ENCODE measurements at places on chromosomes 6 and 20.

- DNase-seq: no peak
These were observed 386.2 kb downstream of the THBS2 start for GRCh38 chr6:168867247-168868102.

DNA sequence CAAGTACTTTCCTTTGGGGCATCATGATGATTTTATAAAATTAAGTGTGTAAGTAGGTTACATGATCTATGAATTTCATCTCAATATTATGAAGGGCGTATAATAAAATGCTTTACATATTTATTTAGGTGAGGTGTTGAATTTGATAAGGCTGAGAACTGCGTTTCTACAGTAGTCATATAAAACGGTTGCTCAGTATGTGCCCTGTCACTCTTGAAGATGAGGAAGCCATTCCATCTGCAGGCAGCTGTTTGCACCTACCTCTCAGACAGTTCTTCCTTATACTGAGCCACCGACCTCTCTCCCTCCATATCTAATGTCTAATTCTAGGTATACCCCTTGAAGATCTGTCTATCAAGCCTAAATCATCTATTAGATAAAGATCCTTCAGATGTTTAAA, 16.1 kb downstream of the NCOA7 start:
- no peak for DNase-seq

GRCh38 chr6:157106487-157106886, 216.8 kb downstream of the TMEM242 start:
- no peak for DNase-seq

DNA sequence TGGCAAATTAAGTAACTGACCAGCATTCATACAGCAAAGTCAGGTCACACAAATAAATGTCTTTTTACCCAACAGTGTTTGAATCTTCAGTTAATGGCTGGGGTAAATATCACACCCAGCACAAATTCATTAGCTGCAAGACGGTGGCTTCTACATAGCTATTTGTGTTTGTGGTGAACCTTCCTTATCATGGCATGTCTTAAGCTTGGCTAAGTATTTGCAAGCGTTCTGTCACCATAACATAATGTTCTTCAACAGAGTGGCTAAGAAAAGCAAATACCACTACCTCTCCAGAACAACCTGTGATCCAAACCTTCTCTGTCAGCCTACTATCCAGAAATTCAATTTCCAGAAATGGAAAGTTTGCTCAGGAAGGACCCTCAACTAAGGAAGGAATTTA, 255.6 kb upstream of the TAB2 start:
- no peak for DNase-seq

DNA sequence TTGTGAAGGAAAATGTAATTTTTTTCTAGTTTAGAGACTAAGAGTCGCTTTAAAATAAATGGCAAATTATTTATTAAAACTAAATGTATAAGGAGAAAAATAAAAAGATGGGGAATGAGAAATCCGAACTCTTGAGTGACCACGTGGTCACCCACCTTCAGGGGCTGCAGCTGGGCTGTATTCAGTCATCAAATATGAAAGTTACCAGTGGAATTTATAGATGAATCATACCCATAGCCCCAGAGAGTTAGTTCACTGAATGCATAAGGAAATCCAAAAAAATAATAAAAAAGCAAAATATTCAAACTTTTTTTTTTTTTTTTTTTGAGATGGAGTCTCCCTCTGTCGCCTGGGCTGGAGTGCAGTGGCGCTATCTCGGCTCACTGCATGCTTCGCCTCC, 947.7 kb upstream of the ADGRB3 start:
- no peak for DNase-seq

- DNase-seq: no peak
These were observed 505.0 kb downstream of the BMP2 start for GRCh38 chr20:7272512-7272911.

- DNase-seq: no peak
These were observed 20.4 kb downstream of the ZNF184 start for GRCh38 chr6:27452496-27452897.

GRCh38 chr6:135937106-135937505, 85.6 kb downstream of the PDE7B start:
- no peak for DNase-seq

DNA sequence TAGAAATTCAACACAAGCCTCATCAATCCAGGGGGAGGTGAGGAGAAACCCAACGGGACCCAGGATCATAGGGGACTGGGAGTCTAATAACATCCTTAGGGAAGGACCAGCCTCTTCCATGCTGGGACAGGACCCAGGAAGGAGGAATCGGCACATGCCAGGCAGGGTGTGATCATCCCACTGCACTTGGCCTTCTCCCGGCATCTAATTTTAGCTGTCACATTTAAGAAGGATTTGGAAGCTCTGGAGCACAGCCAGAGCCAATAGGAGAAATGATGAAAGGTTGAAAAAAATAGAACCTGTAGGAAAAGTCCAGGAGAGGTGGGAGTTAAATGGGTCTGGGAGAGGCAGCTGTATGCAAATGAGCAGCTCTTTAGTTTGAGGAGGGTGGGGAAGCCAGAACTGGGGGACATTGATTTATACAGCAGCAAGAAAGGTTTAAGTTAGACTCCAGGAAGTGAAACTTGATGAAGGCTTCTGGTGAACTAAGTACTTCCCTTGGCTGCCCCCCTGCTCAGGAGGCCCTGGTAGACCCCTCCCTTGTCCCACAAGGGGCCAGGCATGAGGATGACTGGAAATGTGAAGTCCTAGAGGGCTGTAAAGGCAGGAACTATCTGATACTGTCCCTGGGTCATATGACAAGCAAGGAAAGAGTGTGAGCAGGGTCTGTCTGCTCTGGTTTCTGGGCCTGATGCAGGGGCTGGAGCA, 260.3 kb downstream of the LRFN2 start:
- DNase-seq: no peak

DNA sequence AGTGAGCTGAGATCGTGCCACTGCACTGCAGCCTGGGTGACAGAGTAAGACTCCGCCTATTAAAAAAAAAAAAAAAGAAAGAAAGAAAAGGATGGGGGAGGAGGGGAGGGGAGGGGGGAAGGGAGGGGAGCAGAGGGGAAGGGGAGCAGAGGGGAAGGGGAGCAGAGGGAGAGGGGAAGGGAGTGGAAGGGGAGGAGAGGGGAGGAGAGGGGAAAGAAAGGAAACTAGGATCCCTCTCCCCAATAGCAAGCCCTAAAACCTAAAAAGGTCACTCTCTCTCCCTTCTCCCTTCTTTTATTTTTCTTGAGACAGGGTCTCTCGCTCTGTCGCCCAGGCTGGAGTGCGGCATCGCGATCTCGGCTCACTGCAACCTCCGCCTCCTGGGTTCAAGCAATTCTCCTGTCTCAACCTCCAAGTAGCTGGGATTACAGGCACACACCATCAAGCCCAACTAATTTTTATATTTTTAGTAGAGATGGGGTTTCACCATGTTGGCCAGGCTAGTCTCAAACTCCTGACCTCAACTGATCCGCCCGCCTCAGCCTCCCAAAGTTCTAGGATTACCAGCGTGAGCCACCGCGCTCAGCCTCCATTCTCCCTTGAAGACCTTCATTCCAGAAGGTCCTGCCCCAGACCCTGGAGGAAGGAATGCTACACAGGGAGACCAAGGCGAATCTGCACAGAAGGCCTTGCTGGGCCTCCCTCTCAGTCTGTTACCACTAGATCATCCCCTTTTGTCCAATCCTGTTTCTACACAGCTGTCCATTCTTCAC, 45.8 kb upstream of the PIM1 start:
- no peak for DNase-seq

GRCh38 chr20:39291301-39291700, 329.2 kb downstream of the DHX35 start:
- no peak for DNase-seq

GRCh38 chr6:74065705-74066104, 369.7 kb downstream of the CD109 start:
- no peak for DNase-seq
